Memory B cell (primary cell): ENCODE measurements at places on chromosomes 6 and 20.

- DNase-seq, result no peak
These were observed 54.5 kb downstream of the PLCG1 start for GRCh38 chr20:41191562-41192500.

DNA sequence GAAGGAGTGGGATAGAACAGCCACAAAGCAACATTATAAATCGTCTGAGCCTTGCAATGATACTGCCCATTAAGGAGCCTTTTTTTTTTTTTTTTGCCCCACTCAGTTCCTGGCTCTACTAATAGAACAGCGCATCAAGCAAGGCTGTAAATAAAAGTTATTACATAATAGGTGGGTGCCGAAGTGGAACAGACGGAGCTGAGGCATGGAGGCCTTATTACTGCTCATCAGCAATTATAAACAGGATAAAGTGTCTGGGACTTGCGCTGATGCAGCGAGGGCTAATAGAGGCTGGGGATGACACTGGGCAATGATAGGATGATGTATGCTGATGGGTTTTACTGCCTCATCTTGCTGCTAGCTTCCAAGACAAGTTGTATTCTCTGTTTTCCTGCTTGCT, 272.1 kb downstream of the ZFAND3 start:
- no peak for DNase-seq

DNA sequence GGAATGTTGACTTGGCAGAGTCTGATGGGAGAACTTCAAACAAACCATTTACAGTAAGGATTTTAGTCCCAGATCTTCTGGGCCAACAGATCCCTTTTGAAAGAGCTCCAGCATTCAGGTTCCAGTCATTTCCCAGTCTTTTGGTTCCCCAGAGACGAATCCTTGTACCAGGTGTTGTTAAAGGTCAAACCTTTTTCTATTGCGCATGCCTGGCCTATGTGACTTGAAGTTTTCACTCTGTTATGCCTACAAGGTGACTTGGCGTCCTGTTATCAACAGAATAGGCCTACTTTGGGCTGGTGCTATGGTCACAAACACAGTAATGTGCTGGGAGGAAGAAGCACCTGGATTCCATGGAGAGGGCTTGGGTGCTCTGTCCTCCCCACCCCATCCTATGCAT, 52.3 kb downstream of the PXDC1 start:
- DNase-seq, result no peak

- no peak for DNase-seq
These were observed 17.5 kb downstream of the RIN2 start for GRCh38 chr20:19775353-19776253.

DNA sequence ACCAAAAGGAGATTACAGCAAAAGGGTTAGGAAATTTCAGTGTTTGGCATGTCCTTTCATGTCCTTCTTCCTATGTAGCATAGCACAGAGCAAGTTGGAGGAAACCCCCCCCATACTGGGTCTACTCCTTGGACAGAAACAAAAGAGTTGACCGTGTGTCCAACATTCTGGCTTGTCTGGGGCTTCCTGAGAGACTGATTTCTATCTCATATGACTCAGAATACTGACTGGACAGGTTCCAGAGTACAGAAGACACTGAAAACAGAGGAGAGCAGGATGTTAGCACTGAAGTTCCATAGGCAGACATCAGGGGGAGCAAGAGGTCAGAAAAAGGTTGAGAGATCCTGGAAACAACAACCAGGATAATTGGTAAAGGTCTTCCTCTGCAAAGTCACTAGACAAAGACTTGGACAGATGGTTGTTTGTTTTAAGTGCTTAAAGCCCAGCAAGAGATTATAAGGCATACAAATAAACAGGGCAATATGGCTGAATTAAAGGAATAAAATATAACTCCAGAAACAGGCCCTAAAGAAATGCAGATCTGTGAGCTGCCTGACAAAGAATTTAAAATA, 48.4 kb downstream of the USP49 start:
- peak; percentile 46 for DNase-seq

DNA sequence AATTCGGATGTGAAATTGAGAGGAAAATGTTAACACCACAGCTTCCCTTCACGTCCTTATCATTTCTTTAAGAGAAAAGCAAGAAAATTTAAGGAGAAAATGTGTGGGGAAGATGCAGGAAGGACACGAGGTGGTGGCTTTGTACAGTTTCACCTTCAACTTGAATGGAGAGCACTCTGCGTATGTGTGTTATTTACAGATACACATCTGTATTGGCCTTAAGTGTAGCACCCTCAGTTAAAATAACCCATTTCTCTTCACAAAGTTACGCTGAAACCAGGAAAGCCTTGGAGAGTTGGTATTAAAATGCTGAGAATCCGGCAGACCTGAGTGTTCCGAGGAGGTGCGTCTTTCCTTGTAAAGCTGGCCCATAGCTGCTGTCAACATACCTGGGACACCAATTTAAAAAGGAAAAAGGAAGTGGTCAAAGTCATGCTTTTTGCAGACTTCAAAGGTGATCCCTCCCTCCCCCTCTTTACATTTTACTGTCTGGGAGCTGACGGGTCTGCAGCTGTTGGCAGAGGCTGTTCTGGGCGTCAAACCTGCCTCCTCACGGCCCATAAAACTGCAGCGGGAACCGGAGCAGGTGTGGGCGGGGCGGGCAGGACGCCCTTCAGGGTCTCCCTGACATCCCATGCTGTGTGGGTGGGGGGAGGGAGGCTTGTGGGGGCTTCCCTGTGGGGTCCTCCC, 61.3 kb upstream of the TBXT start:
- no peak for DNase-seq

DNA sequence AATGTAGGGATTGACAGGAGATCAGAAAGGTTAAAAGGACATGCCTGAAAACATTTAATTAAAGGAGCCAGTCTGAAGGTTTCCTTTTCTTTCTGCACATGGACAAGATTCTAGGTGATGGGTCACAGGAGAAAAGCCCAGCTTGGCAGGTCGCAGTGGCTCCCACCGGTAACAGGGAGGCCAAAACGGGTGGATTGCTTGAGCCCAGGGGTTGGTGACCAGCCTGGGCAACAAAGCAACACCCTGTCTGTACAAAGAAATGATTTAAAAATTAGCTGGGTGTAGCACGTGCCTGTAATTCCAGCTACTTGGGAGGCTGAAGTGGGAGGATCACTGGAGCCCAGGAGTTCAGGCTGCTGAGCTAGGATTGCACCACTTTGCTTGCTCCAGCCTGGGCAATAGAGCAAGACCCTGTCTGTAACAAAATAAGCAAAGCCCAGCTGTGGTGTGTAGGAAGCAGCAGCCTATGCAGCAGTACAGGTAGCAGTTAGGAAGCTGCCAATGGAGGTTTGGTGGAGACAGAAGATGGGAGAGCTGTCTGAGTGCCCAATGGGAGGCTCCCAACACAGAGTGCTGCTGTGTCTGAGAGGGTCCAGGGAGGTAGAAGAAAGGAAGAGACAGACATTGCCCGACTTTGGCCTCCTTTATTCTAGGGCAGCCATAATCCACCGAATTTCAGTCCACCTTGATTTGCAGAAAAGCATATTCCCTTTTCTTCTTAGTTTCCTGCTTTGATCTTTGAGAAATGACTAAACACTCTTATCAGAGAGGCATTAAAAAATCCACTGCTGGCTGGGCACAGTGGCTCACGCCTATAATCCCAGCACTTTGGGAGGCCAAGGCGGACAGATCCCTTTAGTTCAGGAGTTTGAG, 7.1 kb upstream of the AP5S1 start:
- DNase-seq, result no peak

GRCh38 chr20:3603108-3603507, 60.1 kb downstream of the GFRA4 start:
- no peak for DNase-seq

GRCh38 chr6:160418370-160418769, 70.2 kb downstream of the SLC22A3 start:
- no peak for DNase-seq

DNA sequence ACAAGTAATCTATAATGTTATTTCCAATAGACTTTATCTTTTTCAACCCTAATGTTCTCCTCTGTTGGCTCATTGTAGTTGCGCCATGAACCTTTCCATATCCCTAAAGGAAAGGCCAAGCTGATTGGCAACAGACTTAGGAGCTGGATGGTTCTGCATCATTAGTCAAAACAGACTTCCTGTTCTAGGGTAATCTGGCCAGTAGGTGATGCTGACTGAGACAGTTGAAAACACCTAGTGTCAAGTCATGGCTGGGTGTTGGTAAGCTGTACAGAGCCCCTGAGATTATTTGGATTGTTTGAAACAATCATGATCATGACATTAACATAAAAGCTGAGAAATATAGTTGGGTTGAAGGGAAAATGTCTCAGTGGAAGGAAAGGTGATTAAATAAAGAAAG, 231.4 kb downstream of the PHACTR1 start:
- no peak for DNase-seq

DNA sequence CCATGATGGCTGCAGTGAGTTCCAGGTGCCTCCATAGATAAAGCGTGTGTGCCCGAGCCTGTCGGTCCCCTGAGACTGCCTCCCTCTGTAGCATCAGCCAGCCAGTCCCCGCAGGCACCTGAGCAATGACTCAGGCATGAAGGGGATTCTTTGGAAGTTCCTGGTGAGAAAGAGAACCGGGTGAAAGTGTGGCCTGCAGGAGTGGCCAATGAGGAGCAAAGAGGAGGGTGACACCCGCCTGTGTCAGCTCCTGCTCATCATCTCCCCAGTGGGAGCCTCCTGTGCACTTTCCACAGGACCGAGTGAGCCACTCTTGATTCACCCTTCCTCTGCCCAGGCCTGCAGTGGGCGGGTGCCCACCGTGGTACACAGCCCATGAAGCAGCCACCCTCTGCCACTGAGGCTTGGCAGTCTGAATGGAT, 71.2 kb upstream of the PTPN1 start:
- no peak for DNase-seq

DNA sequence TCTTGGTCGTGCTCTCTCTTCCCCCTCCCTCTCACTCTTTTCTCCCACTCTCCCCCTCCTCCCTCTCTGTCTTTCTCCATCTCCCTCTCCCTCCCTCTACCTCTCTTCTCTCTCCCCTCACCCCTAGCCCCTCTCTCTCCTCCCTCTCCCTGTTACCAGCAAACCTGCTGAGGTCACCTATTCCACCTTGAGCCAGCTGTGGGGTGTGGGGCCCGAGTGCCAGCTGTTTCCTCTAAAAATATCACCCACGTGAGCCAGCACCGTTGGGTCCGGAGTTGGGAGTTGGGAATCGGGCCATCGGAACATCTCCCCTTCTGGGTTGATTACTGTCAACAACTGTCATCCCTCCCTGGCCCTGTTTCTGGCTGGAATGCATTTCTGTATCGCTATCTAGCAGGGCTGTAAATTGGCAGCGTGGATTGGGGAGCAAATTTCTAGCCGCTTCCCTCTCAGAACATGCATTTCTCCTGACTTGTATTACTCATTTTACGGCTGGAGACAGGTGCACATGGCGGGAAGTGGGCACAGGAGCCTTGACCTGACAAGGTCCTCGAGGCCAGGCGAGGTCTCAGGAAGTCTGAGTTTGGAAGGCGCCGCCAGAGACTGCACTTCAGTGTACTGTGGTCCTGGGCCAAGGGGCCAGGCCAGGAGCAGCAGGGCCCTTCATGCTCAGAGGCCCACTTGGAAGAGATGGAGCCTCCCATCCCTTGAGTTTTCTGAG, 165.3 kb downstream of the CDH4 start:
- no peak for DNase-seq

DNA sequence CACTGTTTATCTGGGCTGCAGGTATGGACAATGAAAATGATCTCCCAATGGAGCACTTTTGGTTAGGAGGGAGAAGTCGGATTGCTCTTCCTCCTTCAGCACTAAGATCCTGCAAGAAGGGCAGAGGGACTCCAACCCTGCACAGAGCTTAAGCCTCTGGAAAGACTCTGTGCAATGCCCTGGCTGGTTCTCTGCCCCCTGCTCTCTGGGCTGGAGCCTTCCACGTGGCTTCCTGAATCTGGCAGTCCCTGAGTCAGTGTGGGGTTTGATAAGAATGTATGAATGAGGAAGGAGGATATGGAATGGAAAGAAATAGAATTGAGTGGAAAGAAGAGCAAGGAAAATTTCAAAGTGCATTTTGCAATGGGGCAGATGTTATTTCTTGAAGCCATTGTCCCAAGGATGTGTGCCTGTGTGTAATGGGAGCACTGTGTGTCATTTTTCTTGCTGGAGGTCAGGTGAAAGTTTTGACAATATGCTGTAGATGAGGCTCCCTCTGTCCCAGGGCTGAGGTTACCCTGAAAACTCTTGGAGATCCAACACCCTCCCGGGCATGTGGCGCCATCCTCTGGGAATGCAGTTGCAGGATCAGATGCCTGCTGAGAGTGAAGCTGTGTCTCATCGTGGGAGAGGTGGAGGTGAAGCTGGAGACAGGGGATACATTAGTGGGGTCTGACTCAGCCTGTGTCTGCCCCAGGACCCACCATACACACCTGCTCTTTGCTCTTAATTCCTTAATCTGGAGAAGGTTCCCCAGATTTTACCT, 16.3 kb upstream of the CST9L start:
- DNase-seq, result no peak

DNA sequence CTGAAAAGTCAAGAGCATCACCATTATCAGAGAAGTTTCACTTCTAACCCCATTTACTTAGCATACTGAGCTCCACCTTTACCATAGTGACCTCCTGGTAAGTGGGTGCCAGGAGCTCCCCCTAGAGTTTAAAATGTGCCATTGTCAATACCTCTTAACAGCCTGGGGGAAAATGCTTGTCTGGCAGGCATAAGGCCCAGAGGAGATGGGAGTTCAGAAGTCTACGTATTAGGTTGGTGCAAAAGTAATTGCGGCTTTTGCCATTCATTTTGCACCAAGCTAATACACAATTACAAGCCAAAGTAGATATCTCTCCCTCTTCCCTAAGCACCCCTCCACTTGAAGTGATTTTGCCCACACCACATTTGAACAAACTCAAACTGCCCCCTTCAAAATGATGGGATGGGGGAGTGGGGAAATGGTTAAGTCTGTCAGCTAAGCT, 919.0 kb downstream of the KIF16B start:
- DNase-seq, result peak; percentile 39

- DNase-seq, result no peak
These were observed 65.3 kb downstream of the AFG1L start for GRCh38 chr6:108359901-108360882.

GRCh38 chr6:2684766-2685754, 65.7 kb downstream of the MYLK4 start:
- no peak for DNase-seq

DNA sequence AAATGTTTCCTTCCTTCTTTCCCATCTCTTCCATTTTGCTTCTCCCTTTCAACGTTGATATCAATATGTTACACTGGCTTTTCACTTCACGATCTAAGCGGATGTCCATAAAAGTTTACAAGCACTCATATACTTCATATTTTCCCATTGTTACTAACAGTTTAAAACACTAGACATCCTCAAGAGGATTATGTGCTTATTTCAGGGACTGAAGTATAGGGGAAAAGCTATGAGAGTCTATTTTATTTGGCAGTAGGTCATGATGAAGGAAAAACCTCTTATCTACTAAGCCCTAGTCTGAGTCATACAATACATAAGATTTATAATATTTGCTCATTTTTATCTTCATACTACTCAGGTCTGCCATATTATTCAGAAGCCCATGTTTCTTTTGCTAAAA, 20.6 kb upstream of the EPB41L2 start:
- DNase-seq, result no peak

GRCh38 chr6:129685662-129686031, 24.3 kb downstream of the ARHGAP18 start:
- DNase-seq, result no peak

GRCh38 chr6:91646649-91647048, 1059.8 kb upstream of the MAP3K7 start:
- DNase-seq, result no peak

- no peak for DNase-seq
These were observed 128.7 kb downstream of the DNAH8 start for GRCh38 chr6:38843798-38844197.

- no peak for DNase-seq
These were observed 606.7 kb upstream of the CITED2 start for GRCh38 chr6:139981066-139981624.

- no peak for DNase-seq
These were observed 131.2 kb upstream of the CDYL start for GRCh38 chr6:4644996-4645395.

- no peak for DNase-seq
These were observed 897 bp downstream of the CD2AP start for GRCh38 chr6:47478233-47479139.
